Renal cortical epithelial cell (primary cell): ENCODE measurements at places on chromosomes 3 and 15. TPM values are rescaled to one million over a fixed set of nuclear protein-coding genes. Genes with fewer than 3 reads are reported as not detected.

DUOXA1 gene
- not detected in 2 replicates for total RNA-seq

- DNase-seq = peak; percentile 50
Measured at GRCh38 chr3:481680-482079, 285.1 kb downstream of the CHL1 start.

- no peak for DNase-seq
Measured at GRCh38 chr3:47005212-47006144, 26.0 kb downstream of the NBEAL2 start.

CFAP91 gene
- 0.52 and 5.0 TPM in 2 replicates for total RNA-seq

DNA sequence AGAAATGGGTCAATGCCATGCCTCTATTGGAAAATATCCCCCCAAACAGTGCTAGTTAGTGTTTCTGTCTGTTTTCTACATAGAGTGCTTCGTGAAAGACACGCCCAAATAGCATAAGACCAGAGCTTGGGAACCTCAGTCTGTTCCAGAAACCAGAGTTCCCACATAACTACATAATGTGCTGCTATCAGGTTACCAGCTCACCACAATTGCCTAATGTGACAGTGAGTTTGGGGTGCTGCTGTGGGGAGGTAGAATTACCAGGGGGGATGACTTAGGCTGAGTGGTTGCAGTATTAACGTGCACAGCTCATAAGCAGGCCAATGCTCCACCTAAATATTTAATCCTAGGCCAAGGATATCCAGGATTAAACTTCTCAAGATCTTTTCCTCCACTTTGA lies 39.2 kb downstream of the DUT start:
- DNase-seq = peak; percentile 74

DNA sequence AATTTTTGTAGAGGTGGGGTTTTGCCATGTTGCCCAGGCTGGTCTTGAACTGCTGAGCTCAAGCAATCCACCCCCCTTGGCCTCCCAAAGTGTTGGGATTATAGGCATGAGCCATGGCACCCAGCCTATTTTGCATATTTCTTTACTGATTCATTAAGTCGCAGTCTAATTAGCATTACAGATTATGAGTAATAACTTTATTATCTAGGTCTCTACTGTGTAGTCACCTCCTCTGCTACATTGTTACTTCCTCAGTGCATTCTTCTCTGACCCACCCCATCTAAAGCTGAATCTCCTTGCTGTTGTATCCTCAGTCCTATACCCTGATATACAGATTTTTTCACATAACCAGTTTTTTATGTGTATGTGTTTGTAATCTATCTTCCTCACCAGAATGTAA lies 61.7 kb downstream of the TFDP2 start:
- DNase-seq = peak; percentile 58

SIDT1 gene
- under 0.01 and 0.52 TPM in 2 replicates for total RNA-seq

- DNase-seq = peak; percentile 33
Measured at GRCh38 chr15:70672081-70672480, 91.3 kb downstream of the UACA start.

CLDN1 gene
- 195 and 218 TPM in 2 replicates for total RNA-seq

GRCh38 chr3:58260261-58260731 lies 22.7 kb downstream of the ABHD6 start:
- DNase-seq = peak; percentile 74

CEMIP gene
- total RNA-seq = 0.20 and 0.52 TPM in 2 replicates

TEX55 gene
- total RNA-seq = not detected in 2 replicates

DNA sequence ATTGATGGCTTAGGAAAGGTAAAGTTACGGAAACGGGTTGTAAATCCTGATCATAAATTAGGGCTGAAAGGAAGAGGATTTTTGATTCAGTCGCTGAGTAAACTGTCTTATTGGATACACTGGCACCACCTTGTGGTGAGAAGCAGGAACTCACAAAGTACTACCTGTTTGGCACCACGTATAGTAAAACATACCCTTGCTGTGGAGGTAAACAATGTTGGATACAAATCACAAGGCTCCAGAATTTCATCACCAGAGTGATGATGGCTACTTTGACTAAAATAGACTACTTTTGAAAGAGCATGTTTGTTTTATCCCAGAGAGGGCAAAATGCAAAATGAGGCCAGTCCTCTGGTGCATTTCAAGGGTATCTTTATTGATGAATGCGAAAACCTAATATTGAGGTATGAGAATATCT lies 216.9 kb downstream of the IGSF11 start:
- DNase-seq = peak; percentile 59

IL1RAP gene
- 11.3 and 16.1 TPM in 2 replicates for total RNA-seq

DNA sequence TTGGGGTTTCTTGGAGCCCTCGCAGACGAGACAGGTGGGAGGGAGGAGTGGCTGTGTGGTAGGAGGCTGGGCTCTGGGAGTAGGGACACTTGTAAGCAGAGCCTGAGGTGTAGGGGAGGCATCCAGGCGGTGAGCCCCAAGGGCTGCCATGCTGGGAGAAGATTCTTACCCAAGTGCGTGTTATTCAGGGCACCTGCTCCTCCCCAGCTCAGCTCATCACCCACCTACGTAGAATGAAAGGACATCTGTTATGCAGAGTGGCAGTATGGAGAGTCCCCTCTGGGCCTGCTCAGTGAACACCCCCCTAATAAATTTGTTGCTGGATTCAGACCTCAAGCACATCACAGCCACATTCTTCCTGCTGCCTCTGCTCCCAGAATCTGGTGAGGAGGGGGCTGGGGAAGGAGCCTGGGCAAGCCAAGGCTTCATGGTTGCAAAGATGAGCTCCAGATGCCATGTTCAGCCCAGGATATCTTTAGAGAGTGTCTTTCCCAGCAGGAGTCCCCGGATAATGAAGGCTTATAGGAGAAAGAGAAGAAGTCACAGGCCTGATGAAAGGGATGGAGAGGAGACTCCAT lies 261.8 kb downstream of the EPHB1 start:
- no peak for DNase-seq

DNA sequence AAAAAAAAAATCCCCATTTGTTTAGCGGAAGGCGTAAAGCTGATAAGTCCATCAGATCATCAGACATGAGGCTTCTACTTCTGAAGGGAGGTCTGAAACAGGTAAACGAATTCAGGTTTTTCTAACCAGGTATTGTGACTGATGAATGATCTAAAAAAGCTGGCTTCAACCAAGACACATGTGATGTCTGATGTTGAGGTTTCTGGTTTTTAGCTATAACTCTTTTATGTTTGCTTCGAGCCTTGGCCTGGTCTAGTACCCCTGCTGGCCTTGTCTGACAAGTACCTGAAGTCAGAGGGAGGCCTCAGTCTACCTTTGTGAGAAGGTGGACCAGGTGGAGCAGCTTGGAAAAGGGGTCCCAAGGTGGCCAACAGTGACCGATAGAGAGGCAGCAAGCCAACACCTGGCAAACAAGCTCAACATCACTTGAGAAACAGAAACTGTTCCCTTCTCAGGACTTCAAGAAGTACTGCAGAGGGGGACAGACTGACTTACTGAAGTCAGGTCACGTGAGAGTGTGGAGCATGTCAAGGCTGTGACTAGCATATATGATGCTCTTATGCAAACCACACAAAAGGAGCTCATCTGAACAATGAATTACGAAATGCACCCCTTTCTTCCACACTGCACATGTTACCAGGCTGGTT lies 33.0 kb upstream of the CA12 start:
- DNase-seq = no peak
